Heart right ventricle (tissue), 16 donors: ENCODE measurements at places on chromosomes 11 and 22.

DNA sequence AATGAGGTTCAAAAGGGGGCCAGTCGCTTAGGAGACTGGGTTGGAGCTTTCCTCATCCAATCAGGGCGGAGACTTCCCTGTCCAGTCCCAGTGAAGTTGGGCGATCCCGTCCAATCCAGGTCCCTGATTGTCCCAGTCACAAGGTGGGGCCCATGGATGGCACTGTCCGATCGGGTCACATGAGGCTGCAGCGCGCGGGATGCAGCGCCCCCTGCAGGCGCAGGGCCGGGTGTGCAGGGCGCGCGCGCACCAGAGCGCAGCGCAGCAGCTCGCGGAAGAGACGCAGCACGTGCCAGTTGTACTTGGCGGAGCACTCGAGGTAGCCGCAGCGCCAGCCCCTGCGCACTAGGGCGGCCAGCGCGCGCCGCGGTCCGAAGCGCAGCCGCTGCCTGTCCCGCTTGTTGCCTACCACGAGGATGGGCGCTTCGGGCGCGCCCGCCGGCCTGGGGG is 2.3 kb downstream of the RASL10A start:
- peak; percentile 52 for DNase-seq

DNA sequence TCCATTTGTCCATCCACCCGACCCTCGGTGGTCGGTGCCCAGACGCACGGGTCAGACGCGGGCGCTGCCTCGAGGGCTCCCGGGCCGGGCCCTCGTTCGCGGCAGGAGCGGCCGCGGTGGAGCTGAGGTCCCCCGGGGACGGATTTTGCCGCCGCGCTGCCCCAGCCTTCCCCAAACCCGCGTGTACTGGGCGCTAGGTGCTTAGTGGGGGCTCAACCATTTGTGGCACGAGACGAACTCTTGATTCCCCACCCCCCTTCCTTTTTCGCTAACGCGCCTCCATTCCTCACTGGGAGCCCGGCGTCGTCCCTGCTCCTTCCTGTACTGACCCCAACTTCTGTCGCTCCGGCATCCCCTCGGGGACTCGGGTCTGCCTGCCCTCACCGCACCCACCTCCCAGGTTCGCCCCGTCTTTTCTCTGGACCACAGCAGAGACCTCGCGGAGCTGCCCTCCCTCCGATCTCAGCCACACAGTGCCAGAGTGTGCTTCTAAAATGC is 789 bp upstream of the CBX7 start:
- DNase-seq = no peak

DNA sequence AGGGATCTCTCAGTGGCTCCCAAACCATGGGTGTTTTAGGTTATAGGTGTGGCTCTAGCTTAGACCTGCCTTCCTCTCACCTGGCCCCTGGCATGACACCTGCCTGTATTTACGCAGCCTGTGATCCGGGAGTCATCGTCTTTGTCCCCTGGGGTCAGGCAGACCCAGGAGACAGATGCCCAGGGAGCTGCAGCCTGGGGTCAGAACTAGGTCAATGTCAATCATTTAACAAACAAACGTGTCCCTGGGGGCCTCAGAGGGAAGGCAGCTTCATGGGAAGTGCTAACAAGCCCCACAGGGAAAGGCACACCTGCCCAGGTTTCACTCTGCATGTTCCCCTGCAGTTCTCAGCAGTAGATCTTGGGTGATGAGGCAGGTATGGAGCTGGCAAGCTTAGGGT is 12.0 kb downstream of the BACE1-AS start:
- no peak for DNase-seq

- peak; percentile 65 for DNase-seq
Observed at GRCh38 chr11:133947321-133947756, 9.4 kb downstream of the IGSF9B start.

DNA sequence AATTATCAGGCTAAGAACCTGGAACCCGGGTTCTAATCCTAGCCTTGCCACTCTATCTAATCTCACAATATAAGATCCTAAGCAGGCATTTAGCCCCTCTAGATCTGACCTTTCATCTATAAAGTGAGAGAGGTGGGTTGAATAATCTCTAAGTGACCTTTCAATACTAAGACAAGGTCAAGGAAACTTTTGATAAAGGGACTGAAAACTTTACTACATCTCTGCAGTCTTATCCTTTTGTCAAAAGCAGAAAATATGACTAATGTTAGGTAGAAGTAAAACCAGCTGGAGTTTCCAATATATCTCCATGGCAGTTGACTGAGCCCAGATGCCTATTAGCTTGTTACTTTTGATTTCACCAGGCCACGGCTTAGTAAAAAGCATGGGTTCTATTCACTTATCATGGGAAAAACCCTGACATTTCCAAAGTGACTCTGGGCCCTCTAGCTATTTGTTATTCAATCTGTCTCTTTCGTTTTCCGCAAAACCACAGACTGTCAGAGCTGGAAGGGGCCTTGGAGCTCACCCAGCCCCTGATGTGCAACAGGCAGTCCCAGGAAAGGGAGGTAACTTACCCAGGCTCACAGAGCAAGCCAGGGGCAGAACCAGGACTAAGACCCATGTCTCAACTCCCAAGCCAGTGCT is 75.8 kb downstream of the RAB30 start:
- peak; percentile 37 for DNase-seq

DNA sequence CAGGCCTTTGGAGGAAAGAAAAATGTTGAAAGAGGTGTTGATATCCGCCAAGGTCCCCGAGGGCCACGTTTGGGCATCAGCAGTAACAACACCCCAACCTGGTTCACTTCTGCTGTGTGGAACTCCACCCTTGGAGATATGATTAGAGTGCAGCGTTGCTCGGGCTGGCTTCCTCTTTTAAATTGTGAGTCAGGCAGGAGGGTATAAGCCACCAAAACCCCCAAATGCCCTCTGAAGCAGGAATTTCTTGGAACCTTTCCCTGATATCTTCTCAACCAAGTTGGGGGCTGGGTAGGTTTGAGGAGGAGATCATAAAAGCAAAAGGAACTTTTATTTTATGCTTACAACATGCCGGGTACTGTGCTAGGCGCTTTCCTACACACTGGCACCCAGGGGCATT is 6.4 kb upstream of the C11orf96 start:
- no peak for DNase-seq

GRCh38 chr11:76709756-76710155 is 39.2 kb upstream of the LRRC32 start:
- no peak for DNase-seq

- DNase-seq = no peak
Observed at GRCh38 chr22:37243402-37244113, 511 bp downstream of the RAC2 start.

GRCh38 chr11:8973121-8973520 is 8.9 kb upstream of the TMEM9B start:
- no peak for DNase-seq

DNA sequence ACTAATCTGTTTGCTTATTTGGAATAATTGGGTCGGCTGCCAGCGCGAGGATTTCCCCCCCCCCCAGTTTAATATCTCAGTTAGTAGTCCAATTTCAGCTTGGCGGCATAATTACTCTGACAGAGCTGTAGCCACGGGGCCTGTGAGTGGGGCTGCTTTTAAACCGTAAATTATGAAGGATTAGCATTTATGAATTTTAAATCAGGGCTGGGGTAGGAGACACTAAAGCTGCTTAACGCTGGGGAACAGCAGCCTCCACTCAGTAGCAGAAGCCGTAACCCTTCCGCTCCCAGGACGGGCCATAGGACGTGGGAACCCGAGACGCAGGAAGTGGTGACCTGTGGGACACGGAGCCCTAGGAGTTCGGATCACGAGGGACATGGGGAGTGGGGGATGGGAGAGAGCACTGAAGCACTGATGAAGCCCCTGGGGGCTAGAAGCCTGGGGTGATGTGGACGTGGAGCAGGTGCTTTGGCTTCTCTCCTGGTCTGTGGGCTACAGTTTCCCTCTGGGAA is 66.2 kb upstream of the LMO1 start:
- no peak for DNase-seq

GRCh38 chr11:5229356-5229755 is 2.5 kb upstream of the HBB start:
- no peak for DNase-seq

- DNase-seq = peak; percentile 90
Observed at GRCh38 chr22:38681582-38682335, at the start of gene TOMM22. TOMM22 (plus strand) TSS chr22:38681957; CDS start chr22:38681979, 22 bp downstream.

- DNase-seq = no peak
Observed at GRCh38 chr22:48923165-48923865, 904.4 kb downstream of the BRD1 start.

GRCh38 chr11:129804012-129804411 is 11.6 kb upstream of the TMEM45B start:
- DNase-seq = no peak

GRCh38 chr11:27635567-27636037 is 64.7 kb downstream of the BDNF start:
- DNase-seq = no peak

GRCh38 chr11:107397357-107397756 is 60.3 kb downstream of the CWF19L2 start:
- DNase-seq = no peak

- DNase-seq = no peak
Observed at GRCh38 chr22:27996529-27996925, 77.5 kb upstream of the PITPNB start.

- no peak for DNase-seq
Observed at GRCh38 chr11:28043930-28044709, 63.8 kb downstream of the KIF18A start.

- DNase-seq = no peak
Observed at GRCh38 chr11:71103266-71103665, 149.1 kb downstream of the SHANK2 start.

DNA sequence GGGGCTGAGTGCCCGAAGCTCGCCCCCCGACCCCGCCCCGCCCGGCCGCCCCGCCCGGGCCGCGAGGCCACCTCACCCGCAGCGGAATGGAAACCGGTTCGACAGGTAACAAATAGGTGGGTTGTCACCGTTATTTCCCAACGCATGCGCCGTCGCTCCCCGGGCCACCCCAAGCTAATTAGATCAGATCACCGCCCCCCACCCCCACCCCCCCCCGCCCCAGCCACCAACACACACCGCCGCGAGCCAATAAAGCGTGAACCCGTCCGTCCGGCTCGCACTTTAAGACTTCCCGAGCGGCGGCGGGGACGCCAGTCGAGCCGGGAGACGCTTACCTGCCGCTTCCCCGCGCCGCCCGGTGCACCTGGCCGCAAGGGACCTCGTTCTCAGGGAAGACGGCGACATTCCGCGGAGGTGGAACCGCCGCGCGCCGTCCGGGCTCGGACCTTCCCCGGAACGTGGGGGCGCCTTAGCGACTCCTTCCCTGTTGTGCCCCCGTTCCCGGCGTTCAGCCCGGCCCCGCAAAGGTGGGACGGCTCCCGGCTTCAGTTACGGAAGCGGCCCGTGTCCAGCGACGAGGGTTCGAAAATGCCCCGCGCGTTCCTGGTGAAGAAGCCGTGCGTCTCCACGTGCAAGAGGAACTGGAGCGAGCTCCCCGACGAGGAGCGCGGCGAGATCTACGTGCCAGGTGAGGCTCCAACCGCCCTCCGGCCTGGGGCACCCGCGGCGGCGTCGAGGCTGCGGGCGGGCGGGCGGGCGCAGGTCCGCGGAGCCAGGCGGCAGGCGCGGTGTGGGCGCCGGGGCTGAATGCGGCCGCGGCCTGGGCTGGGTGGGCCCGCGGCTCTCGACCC is at the start of gene OVOL1:
Gene OVOL1, plus strand, starts transcription at position 278 of the 851 bp plus-strand sequence. Its CDS starts 311 bp downstream, at position 589.
- DNase-seq = no peak

GRCh38 chr22:35375031-35375430 is 5.9 kb upstream of the HMOX1 start:
- no peak for DNase-seq

GRCh38 chr22:24141586-24141985 is 39.7 kb upstream of the SUSD2 start:
- no peak for DNase-seq

DNA sequence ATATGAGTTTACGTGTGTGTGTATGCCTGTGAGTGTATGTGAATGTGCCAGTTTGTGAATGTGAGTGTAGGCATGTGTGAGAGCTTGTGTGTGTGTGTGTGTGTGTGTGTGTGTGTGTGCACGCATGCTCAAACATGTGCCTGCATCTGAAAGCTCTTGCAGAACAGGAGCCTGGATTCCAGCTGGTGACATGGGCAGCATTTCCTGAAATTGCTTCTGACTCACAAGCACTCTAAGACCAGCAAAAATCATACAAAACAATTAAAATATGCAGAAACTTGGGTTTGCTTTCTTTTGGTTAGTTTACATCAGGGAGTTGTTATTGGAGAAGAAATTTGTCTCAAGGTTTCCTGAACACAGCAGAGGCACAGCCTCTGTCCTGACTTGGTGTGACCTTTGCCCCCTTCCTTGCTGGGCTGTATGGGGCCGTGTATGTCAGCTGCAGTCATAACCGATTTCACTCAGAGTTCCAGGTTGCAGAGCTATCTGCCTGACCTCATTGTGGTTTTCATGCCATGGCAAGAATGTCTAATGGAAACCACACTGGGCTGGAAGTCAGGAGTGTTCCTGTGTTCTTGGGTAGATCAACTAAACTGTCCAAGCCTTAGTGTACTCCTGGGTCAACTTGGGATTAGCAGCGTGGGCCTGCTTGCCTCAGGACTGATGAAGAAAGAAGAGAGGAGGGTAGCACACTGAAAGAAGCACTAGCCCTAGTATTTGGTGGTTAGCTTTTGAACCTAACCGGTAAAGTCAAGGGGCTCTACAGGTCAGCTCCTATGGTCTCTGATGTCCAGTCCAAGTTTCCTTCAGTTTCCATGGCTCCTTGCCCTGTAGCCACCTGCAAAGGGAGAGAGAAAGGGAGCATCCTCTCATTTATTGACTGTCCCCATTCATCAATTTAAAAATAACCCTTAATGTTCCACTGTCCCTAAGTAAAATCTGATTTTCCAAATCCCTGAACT is 143.7 kb downstream of the SNX19 start:
- DNase-seq = no peak

DNA sequence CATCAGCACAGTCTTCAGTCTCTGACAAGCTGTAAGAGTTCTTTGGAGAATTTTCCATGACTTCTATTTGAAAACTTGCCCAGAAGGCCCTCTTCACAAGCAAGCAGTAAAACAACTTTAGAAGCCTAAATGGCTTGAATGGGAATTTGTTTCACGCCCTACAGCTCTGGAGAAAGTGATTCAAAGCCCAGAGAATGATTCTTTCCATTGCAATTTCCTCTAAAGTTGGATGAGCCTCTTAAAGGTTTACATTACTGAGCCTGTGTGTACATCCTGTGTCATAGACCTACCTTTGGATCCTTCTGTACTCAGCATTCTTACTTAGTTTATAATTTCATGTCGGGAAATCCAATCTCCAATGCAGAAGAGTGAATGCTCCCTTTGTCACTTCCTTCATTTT is 6.8 kb upstream of the OR8B3 start:
- no peak for DNase-seq

DNA sequence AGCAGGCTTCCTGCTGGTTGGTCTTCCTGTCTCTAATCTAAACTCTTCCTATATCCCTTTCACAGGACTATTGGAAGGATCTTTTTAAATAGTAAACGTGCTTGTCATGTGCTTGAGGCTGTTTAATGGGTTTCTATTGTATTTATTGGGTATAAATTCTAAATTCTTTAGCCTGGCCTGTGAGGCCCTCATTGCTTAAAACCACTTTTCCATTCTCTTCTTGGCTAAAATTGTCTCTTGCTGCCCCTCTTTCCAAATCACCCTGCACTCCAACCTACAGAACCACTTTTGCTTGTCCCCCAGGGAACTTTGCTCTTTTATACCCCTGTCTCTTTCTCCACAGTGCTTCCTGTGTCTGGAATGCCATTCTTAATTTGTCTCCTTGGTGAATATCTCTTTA is 46.4 kb upstream of the MUC15 start:
- DNase-seq = no peak

- no peak for DNase-seq
Observed at GRCh38 chr22:24156141-24156912, 25.0 kb upstream of the SUSD2 start.

GRCh38 chr11:9263840-9264315 is 1.3 kb downstream of the DENND5A start:
- DNase-seq = no peak

- DNase-seq = no peak
Observed at GRCh38 chr11:6531267-6531752, 34.2 kb downstream of the DNHD1 start.
